ENCODE measurements at places on chromosomes 5 and 9.

DNA sequence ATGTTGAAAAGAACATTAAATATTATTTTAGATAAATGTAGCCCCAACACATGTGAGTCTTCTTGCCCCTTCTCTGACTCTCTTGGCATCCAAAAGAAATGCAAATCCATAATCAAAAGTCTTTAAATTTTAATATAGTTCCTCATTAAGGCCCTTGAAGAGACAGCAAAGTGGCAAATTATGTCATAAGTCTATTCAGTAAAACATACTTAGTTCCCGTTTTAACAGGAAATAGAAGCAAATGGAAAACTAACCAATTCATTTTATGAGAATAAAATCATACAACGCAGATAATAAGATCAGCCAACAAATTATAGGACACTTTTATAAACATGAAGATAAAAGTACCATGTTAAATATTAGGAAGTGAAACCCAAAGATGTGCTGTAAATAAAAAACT is 20.1 kb upstream of the IFNB1 start:
- DNase-seq = no peak

DNA sequence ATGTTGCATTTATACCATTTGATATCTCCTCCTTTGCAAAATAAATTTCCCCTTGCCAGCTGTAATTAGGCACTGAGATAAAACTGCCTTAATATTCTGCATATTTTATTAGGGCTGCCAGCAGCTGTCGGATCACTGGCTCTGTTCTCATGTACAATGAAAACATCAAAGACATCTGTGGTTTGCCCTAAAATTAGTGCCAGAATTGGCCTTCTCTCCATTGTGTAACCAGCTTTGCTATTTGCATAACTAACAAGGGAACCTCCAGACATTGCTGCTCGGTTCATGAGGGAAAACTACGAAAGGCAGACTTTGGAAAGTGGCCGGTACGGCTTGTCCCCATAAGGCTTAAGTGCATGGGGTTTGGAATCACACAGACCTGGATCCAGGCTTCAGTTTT is 45.5 kb upstream of the KIF2A start:
- no peak for DNase-seq

- DNase-seq = no peak
Measured at GRCh38 chr5:88997937-88998336, 115.0 kb upstream of the MEF2C start.

- DNase-seq = no peak
Measured at GRCh38 chr9:137665697-137666512, 47.1 kb downstream of the EHMT1 start.

DNA sequence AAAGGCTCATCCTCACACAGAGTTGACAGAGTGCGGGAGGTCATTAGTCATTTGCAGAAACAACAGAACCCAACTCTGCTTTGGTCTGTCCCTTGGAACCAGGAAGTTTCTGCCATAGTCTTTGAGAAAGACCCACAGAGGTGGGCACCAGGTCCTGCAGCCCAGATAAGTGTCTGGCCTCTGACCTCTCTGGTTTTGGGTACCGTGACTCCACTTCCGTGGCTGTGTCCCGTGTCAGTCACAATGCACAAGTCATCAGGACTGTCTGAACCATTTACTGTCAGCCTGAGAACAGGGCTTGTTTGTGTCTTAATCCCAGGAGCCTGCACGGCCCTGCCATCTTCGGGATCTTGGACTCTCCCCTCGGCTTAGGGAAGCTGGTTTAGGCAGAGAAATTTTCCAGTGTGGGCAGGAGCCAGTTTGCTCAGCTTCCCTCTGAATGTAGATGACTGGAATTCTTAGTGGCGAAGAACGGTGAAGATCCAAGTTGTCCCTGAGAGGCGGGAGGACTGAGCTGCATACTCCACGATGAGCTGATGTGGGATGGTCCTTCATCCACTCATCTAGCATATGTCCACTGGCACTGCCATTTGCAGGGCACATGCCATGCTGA is 11.9 kb downstream of the GSN start:
- DNase-seq = no peak

DNA sequence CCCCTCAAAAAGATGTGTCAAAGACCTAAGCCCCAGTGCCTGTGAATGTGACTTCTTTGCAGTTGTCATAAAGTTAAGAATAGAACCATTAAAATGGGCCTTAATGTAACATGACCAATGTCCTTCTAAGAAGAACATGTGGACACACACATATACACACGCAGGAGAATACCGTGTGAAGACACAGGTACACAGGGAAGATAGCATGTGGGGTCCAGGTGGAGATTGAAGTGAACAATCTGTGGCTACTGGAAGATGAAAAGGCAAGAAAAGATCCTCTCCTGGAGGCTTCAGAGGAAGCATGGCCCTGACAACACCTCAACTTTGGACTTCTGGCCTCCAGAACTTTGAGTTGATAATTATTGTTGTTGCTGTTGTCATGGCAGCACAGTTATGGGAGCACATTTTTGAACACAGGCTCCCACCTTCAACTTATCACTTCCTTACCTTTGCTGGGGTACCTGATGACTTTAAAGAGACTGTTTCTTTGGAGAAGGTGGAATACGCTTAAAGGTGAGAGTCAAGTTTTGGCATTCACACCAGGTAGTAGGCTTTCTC is 123.5 kb upstream of the ADCY2 start:
- DNase-seq = no peak

GRCh38 chr5:158023266-158023665 is 164.3 kb upstream of the CLINT1 start:
- DNase-seq = no peak

DNA sequence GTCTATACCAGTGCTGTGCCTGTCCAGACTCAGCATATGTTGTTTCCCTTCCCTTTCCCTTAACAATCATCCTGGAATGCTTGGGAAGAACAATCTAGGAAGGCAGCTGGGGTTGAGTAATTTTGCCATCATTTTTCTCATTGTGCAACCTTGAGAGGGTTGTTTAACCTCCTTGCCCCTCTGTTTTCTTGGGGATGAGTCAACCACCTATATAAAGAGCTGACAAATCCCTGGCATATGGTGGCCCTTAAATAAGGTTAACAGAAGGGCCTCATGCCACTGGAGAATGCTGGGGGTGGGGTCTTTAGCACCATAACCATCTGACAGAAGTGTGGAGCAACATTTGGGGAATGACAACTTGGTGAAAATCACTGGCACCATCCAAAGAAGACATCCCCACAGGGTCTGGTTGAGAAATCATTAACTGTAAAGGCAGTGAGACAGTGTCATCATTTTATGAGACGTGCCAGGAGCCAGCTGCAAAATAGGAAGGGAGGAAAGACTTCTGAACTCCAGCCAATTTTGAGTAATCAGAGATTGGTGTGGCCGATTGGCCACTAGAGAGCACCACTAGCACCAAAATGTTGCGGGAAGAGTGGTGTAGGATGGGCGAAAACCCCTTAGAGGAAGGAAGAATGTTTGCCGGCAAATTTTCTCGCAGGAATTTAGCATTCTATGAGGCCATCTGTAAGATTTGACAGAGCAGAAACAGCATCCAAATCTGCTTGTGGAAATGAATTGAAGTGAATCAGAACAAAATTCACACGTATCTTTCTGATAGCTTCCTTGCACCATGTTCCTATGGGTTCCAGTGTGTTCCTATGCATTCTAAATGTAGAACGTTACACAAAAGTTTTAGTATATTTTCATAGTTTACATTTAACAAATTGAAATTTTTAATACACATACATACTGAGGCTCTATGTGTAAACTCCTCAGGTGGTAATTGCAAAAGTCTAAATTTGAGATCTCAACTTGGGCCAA is 113.8 kb downstream of the MSX2 start:
- no peak for DNase-seq

- DNase-seq = no peak
Measured at GRCh38 chr9:6417186-6417585, 4.2 kb downstream of the UHRF2 start.

DNA sequence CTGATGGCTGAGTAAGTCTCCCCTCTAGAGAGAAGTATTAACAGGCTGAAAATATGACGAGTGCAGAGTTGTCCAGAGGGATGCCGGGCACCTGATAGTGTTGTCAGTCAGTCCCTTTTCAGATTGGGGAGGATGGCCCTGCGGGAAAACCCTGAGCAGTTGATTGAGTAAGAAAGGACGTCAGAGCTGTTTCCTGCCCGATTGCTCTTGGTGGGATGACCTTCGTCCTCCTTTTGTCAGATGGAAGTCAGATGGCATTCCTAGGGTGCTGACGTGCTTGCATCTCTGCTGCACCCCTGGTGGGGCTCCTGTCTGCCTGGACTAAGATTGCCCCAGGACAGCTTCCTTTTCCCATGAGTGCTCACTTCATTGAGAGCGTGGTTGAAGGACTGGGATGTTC is 9.8 kb downstream of the ZNF354B start:
- DNase-seq = no peak

DNA sequence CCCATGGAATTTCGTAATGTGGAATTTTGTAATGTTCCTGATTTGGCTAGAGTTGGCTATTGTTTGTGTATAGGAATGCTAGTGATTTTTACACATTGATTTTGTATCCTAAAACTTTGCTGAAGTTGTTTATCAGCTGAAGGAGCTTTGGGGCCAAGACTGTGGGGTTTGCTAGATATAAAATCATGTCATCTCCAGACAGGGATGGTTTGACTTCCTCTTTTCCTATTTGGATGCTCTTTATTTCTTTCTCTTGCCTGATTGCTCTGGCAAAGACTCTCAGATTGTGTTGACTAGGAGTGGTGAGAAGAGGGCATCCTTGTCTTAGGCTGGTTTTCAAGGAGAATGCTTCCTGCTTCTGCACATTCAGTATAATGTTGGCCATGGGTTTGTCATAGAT is 91.0 kb downstream of the NNT start:
- no peak for DNase-seq

GRCh38 chr5:59380350-59380951 is 513.1 kb downstream of the PDE4D start:
- DNase-seq = no peak

DNA sequence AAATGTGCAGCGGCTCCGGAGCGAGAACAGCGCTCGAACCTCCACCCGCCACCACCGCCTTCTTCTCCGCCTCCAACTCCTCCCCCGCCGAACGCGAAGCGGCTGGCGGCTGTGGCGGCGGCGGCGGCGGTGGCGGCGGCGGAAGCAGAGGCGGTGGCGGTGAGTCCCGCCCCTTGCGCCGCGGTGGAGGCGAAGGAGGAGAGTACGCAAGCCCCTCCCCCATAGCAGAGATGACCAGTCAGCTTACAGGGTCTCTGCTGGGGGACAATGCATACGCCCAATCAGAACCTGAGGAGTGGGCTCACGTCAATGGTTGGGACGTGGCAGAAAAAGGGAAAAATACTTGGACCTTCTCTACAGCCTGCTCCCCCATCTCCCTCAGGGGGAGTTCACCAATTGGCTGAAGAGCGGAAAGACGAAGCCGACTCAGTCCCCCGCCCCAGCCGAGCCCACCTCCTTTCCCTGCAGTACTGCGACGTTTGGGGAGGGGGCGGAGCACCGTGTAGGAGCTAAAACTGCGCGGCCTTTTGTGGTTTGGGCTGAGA is at the start of gene PJA2:
Gene PJA2 (minus strand): TSS at position 131 of the 545 bp plus-strand sequence. CDS start 26,541 bp downstream, outside the sequence.
- peak; percentile 96 for DNase-seq

- DNase-seq = no peak
Measured at GRCh38 chr9:118692613-118693012, 676.6 kb downstream of the BRINP1 start.

DNA sequence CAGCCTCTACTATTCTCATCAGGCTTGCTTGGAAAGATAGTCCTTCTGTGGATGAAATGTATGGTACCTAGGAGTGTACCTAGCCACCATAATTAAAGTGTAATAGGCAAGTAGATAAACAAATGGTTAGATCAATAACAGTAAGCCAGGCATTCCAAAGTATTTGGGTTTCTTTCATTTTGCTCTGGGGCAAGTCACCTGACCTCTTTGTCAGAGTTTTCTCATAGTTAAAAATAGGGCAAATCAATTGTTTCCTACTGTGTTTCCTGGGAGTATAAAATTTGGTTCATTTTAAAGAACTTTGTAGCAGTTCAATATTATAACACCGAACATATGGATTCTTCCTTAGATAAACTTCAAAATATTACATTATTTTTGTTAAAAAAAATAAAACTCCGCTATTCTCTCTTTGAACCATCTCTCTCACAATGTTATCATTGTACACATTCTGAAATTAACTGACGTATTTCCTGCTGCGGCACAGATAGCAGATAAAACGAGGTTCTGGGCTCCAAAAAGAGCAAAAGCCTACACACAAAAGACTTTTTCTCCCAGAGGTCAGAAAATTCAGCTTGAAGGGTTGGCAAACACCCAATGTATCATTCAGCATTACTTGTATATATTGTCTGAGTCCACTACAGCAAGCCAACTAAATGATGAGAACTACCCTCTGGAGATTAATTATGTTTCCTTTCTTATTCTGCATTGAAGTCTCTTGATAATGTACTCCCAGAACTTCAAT is 267.9 kb downstream of the COX7C start:
- no peak for DNase-seq

GRCh38 chr9:118532592-118532991 is 828.4 kb downstream of the TLR4 start:
- no peak for DNase-seq
